ENCODE measurements at places on chromosomes 6 and 20.

DNA sequence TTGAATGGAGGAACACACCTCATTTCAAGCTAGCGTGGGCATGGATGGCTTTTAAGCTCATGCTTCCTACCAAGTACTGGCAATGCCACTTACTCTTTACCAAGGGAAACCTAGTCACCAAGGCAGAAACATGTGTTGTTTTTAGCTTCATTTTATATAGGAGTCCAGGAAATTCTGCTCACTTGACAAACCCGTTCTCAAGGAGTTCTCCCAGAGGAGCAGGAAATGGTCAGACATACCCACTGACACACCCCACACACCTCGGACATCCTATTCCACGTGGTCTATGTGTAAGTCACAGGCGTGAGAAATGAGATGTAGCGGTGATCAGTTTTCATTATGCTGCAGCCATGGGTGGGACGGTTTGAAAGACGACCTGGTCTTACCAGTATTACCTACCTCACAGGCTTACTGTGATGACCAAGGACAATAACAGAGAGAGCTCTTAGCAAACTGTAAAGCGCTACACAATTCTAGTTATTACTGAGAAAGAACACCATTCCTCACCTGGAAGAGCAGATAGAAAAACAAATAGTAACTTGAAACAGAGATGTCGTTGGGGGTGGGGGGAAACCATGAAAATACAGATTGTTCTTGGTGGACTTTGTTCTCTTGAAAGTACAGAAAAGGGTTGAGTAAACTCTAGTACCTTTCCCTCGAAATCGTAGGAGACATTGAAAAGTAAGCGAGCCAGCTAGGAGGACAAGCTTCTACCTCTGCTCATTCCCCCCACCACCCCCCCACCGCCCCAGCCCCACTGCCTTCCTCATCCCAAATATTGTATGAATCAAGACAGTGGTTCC, 1.7 kb downstream of the CNKSR3 start:
- no peak for DNase-seq

- DNase-seq = no peak
These were observed 37.1 kb upstream of the MLIP start for GRCh38 chr6:54074109-54074508.

DNA sequence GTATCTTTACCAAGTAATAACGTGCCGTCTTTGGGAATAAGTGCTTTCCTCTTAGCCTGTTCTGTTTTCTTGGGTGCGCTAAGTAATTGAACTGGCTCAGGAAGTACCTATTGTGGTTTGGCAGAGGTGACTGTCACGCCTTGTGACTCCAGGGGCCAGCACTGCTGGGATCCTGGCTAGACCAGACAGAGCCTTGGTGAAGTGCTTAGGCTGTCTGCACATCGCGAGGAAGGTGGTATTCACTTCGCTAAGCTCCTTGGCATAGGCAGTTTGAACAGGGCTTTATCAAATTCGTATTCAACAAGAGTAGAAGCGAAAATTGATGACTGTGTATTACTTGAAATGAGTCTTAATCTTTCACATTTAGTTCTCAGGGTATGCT, 17.6 kb downstream of the PRDM1 start:
- no peak for DNase-seq

GRCh38 chr20:4568361-4568959, 153.2 kb upstream of the PRND start:
- DNase-seq = no peak

GRCh38 chr6:30364591-30364990, 19.6 kb downstream of the RPP21 start:
- no peak for DNase-seq

GRCh38 chr6:26400626-26401025, 1.4 kb upstream of the BTN3A1 start:
- DNase-seq = no peak

GRCh38 chr6:131122007-131122406, 13.3 kb upstream of the AKAP7 start:
- DNase-seq = no peak

DNA sequence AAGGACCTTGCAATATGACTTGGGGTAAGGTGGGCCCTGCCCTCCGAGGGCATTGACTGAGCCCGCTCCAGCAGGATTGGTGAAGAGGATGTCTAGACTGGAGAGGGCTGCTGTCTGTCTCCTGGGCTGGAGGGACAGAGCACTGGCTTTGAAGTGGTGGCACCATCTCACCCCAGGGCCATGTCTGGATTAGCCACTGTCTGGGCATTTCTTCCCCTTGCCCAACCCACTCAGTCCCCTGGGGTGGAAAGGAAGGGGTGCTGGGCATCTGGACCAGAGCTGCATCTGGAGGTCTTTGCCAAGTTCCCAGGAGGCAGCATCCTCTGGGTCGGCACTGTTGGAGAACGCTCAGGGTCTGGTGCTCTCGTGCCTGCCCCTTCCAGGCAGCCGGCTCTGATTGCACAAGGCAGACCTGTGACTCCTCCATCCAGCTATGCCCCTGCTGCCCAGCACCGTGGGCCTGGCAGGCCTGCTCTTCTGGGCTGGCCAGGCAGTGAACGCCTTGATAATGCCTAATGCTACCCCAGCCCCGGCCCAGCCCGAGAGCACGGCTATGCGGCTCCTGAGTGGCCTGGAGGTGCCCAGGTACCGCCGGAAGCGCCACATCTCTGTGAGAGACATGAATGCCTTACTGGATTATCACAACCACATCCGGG, at the start of gene R3HDML:
R3HDML (plus strand) TSS at position 319 of the 656 bp plus-strand sequence; CDS start at position 434, 115 bp downstream.
- DNase-seq = no peak

DNA sequence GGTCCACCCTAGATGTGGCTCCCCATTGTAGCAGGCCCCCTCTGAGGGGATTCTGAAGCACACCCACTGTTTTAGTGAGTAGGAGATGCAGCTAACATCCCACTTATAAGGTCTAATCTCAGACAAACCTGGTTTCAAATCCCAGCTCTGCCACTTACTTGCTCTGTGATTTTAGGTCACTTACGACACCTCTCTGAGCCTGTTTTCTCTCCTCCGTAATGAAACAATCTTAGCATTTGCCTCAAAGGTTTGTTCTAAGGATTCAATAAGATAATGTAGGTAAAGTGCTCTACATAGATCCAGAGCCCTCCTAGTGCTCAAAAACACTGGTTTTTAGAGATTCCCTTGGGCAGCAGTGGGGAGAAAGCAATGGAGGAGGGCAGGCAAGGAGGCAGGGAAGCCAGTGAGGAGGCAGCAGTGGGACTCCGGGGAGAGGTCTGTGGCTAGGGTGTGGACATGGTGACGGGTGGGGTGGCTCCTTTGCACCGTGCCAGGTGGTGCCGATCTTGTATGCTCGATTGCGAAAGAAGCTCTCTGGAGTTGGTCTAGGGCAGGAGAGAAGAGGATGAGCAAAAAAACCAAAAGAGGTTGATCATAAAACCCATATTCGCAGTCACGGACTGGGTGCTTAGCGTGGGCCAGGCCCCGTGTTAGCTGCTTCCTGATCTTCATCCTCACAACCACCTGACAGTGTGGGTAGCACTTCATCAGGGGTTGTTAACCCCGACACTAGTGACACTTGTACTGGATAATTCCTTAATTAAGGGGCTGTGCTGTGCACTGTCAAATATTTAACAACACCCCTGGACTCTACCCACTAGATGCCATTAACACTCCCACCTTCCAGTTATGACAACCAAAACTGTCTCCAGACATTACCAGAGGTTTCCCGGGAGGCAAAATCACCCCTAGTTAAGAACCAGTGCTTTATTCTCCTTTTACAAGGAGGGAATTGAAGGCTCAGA, 16.8 kb upstream of the PTGIS start:
- no peak for DNase-seq

DNA sequence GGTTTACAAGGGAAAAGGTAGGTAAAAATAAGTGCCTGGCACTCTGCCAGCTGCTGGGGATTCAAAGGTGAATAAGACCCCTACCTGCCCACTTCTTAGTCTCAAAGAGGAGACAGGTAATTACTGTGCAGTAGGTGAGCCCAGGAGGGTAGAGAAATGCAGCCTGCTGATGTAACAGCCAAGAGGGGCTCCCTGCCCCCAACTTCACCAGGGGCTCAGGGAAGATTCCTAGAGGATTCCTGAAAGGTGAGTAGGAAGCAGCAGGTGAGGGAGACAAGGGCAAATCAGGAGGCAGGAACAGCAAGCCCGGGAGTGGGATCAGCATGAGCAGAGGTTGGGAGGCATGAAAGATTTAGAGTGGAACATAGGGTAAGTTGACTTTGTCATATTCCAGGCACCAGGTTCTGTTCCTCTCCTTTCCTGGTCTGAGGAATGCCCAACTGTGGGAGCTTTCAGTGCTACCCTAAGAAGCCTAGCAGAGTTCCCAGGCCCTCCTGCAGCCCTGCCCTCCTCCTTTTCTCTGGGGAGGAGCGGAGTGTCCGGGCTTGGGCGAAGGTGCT, 258.1 kb downstream of the LRFN2 start:
- no peak for DNase-seq

DNA sequence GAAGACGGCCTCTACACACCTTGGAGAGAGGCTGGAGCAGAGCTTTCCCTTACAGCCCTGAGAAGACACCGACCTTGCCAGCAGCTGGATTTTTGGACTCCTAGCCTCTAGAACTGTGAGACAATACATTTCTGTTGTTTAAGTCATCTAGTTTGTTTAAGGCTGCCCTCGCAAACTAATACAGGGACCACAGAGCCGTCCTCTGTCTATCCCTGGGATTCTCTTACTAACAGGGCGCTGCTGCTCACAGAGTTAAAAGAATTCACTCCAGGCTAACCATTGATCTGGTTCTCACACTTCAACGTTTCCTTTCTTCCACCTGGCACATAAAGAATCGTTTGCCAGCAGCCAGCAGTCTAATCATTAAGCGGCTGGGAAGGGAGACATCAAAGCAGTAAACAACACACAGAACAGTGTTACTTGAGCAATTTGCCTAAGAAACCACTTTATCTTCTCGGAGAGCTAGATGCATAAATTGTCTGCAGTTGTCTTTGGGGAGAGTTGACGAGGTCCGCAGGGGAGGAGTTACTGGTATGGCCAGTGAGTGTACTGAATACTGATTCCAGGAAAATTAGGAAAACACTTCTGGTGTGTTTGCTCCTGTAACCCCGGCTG, 103.5 kb upstream of the AKAP12 start:
- no peak for DNase-seq

DNA sequence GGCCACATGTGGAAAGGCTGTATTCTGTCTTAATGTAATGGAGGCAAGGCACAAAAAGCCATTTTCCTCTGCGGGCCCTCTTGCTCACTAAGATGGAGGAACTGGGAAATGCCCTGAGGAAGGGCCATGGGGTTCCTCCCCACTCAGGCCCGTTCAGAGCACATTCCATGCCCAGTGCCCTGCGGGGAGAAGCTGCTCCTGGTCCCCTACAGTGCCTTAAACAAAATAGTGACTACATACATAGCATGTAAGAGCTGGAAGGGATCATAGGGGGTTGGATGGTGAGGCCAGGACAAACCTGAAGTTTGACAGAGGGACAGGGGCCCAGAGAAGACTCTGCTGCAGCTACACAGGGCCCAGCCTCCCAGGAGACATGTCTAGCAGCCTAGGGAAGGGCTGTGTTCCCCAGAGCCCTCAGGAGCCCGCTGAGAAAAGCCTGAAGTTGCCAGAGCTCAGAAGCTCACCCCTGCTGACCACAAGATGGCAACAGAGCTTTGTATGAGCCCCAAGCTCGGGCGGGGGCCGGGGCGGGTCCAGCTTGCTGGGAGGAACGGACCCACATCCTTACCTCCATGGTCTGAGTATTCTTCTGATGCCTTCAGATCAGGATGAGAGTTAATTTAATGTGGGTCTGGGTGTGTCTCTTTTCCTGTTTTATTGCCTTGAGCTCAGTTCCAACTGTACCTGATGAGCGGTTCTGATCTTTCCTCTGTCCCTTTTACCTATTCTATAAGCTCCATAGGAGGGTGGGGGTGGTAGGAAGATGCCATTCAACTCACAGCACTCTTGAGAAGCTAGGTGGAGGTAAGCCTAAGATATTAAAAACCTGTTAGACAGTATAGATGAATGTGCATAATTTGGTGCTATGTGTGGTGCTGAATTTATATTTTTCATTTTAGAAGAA, 242.9 kb downstream of the CDC5L start:
- DNase-seq = peak; percentile 18

- no peak for DNase-seq
These were observed 37.4 kb upstream of the TNFAIP3 start for GRCh38 chr6:137829641-137830083.

GRCh38 chr6:63571361-63572043, 778 bp upstream of the LOC128125822 start:
- DNase-seq = no peak
